ENCODE measurements at places on chromosomes 2 and 18. TPM values are rescaled to one million over a fixed set of nuclear protein-coding genes. Genes with fewer than 3 reads are reported as not detected.

DNA sequence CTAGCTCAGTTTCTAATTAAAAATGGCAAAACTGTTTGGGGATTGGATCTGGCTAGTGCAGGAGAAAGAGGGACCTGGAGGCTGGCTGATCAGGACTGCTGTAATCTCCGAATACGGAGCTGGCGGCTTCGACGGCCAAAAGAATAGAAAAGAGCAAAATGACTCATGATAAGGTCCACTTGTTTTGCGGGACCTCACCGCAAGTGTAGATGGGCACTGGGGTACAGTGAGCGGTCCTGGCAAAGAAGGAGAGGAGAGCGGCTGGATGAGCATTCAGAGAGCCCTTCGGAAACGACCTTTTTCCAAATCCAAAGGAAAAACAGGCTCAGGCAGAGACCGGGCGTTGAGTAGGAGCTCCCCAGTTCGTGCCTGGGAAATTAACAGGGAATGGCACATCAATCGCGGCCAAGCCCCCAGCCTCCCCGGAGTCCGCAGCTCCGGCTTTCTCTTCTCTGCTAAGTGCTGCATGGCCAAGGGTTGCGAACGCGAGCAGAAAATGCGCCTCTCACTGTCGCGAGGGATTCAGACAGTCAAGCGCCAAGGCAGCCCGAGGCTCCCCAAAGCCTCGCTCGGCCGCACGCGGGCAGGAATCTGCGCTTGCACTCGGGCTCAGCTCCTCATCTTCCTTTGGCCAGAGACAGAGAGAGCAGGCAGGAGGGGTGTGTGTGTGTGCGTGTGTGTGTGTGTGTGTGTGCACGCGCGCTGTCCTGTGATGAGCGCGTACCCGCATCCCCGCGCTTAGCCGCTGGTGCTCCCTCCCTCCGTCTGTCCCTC is 1.8 kb downstream of the DCC start:
- H3K27ac ChIP-seq = no peak overlapping the region
- H3K4me3 ChIP-seq = no peak overlapping the region
- no peaks in the 10 kb centered on the region for H3K36me3 ChIP-seq
- H3K27me3 ChIP-seq = no peaks in the 10 kb centered on the region
- H3K4me1 ChIP-seq = no peaks in the 10 kb centered on the region
- DNase-seq = no peak

DNA sequence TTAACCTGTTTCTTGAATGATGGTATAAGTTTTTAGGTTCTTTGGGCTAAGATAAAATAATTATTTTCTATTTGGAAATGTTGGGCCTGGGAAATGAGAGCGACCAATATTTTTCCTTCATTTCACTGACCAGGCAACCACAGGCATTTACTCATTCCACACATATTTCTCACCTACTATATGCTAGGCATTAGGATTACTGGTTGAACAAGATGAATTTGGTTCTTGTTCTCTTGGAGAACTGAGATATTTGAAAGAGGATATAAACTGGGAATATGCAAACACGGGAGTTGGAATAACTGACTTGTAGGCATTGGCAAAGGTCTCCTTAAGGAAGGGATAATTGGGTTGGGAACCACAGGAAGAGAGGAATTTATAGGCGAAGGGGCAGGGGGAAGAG is 3.9 kb upstream of the MYL1 start:
- H3K27me3 ChIP-seq = no peaks in the 10 kb centered on the region
- no peak overlapping the region for H3K4me3 ChIP-seq
- H3K4me1 ChIP-seq = no peaks in the 10 kb centered on the region
- no peak for DNase-seq
- H3K36me3 ChIP-seq = no peaks in the 10 kb centered on the region

DNA sequence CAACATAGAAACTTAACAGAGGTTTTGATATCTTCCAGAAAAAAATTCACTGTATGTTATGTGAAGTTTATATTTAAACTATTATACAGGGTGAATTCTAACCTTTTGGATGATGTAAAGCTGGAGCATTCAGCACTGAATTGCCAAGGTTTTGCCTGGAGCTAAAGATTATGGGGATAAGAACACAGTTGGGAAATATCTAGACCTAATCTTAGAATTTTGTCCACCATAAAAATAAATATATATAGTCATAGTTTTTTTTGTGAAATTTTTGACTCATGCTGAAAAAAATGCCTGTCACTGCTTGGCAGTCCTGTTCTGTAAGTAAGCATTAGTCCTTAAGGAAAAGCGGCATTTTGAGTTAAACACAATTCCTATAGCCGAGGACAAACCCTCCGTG is 339.3 kb upstream of the TMEFF2 start:
- H3K27ac ChIP-seq = no peak overlapping the region
- no peaks in the 10 kb centered on the region for H3K36me3 ChIP-seq
- no peak for DNase-seq
- H3K27me3 ChIP-seq = no peaks in the 10 kb centered on the region
- no peaks in the 10 kb centered on the region for H3K4me1 ChIP-seq
- no peak overlapping the region for H3K4me3 ChIP-seq

- DNase-seq = no peak
- no peak overlapping the region for H3K27ac ChIP-seq
- H3K4me3 ChIP-seq = no peak overlapping the region
- no peaks in the 10 kb centered on the region for H3K27me3 ChIP-seq
- H3K36me3 ChIP-seq = no peaks in the 10 kb centered on the region
Observed at GRCh38 chr2:122478117-122478516, 722.7 kb downstream of the TSN start.

- H3K4me3 ChIP-seq = no peak overlapping the region
- H3K4me1 ChIP-seq = no peaks in the 10 kb centered on the region
- no peak for DNase-seq
- no peaks in the 10 kb centered on the region for H3K27me3 ChIP-seq
- no peaks in the 10 kb centered on the region for H3K36me3 ChIP-seq
Observed at GRCh38 chr18:29726646-29727045, 1315.9 kb downstream of the DSC3 start.

- no peak overlapping the region for H3K27ac ChIP-seq
- H3K4me1 ChIP-seq = no peaks in the 10 kb centered on the region
- no peak for DNase-seq
- no peaks in the 10 kb centered on the region for H3K36me3 ChIP-seq
- no peak overlapping the region for H3K4me3 ChIP-seq
Observed at GRCh38 chr2:209901172-209901571, 101.3 kb upstream of the RPE start.

The CRYGC gene
- total RNA-seq = not detected

The APCDD1 gene
- total RNA-seq = 0.16 TPM

DNA sequence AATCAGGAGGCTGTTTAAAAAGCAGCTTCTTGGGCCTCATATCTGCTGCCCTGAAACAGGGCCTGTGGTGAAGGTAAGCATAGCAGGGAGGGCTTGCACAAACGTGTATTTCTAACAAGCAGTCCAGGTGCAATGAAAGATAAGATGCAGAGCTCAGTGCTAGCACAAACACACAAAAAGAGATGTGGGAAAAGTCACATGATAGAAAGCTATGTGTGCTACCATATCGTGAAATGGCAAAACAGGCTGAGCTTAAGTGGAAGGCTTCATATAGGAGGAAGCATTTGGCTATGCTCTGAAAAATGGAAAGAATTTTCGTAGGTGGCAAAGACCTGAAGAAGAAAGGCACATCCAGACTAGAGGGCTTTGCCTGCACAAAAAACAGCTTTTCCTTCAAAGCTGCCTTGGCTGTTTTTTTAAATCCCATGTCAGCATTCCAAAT is 10.2 kb downstream of the RSAD2 start:
- DNase-seq = no peak
- H3K4me3 ChIP-seq = no peak overlapping the region
- peaks cover 3% of the 10 kb centered on the region for H3K27me3 ChIP-seq
- peaks cover 5% of the 10 kb centered on the region for H3K4me1 ChIP-seq

DNA sequence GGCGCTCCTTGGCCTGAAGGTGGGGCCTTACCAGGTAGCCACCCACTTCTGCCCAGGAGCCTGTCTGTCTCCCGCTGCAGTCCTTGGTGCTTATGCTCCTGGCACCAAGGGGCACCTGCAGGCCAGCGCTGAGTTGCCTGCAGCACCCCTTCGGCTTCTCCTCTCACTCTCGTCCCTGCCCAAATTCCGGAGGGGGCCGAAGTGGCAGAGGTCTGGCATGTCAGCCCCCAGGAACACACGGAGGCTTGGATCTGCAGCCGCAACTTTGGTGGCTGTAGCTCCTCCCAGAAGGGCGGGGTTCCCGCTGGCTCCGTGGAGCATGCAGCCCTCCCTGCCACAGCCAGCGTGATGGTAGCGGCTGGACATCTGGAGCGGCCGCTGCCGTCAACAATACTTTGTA is 37.7 kb upstream of the ZNF804A start:
- H3K4me3 ChIP-seq = no peak overlapping the region
- no peak overlapping the region for H3K27ac ChIP-seq
- no peaks in the 10 kb centered on the region for H3K4me1 ChIP-seq
- H3K36me3 ChIP-seq = no peaks in the 10 kb centered on the region

DNA sequence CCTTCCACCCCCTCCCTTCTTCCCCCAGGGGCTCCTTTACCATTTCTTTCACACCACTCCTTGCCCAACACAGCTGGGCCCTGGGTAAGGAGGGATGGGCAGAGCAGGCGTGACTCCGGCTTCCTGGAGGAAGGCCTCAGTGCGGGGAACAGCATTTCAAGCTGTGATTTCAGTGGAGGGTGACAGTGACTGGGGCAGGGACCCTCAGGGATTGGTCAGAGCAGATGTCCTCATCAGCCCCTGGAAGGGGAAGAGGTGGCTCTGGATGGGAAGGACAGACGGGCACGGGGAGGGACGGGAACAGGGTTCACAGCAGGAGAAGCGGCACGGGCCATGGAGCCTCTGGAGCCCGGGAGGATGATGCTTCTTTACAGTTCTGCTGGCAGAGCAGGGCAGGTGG is 130.8 kb upstream of the TWIST2 start:
- no peaks in the 10 kb centered on the region for H3K4me1 ChIP-seq
- DNase-seq = no peak
- no peaks in the 10 kb centered on the region for H3K36me3 ChIP-seq
- H3K27me3 ChIP-seq = no peaks in the 10 kb centered on the region
- no peak overlapping the region for H3K27ac ChIP-seq

The MTA3 gene
- 44.4 TPM for total RNA-seq

GRCh38 chr2:238697193-238698071 is 150.5 kb upstream of the TWIST2 start:
- H3K4me3 ChIP-seq = no peak overlapping the region
- no peaks in the 10 kb centered on the region for H3K36me3 ChIP-seq
- no peak for DNase-seq
- H3K27me3 ChIP-seq = no peaks in the 10 kb centered on the region
- H3K4me1 ChIP-seq = no peaks in the 10 kb centered on the region

All from naive thymus-derived CD4-positive, alpha-beta T cell (primary cell).